ENCODE measurements at places on chromosomes 3 and 15.

DNA sequence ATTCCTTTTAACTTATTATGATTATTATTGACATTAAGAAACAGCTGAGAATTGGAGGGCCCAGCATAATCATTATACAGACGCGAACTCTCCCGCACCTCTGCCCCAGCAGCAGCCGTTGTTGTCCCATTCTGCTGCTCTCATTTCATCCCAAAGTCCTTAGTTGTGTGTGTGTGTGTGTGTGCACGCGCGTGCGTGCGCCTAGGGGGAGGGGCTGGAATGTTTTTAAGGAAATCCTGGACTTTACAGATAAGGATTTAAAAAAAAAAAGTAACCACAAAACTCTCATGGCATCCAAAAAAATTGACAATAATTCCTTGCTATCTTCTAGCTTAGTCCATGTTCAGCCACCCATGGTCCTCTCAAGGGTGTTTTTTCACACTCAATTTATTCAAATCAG lies 134.2 kb downstream of the WNT7A start:
- no peak for DNase-seq

DNA sequence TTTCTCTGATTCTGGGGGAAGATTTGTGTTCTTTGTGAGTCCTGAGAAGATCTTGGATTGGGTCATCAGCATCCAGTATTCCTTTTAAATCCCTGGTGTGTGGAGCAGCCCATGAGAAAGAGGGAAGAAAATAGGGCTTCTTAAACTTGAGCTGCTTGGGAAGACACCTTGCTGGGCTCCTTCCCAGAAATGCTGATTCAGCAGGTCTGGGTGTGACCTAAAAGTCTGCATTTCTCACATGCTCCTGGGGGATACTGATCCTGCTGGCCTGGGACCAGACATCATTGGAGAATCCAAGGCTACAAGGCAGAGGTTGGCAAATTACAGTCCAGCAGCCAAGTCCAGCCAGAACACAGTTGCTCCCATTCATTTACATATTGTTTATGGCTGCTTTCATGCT lies 54.1 kb upstream of the CMTM7 start:
- DNase-seq, result no peak

- no peak for DNase-seq
These were observed 168.5 kb downstream of the FAM43A start for GRCh38 chr3:194854206-194854605.

GRCh38 chr3:173739726-173740125 lies 342.2 kb downstream of the NLGN1 start:
- DNase-seq, result no peak

DNA sequence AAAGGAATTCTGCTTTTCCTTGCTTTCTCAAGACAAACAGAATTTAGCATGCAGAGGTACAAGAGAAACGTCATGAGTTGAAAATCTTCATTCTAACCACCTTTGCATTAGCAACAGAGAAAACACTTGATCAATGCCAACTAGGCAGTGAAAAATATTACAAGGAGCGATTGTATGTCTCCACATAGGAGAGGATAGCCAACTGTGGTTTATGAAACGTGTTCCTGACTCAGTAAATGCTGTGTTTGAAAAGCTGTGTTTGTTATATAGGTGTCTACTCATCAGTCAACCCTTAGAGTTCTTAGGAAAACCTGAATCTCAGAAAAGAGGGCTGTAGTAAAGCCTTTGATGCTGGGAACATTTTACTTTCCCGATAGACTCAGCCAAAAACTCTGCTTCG lies 102.4 kb downstream of the FRMD4B start:
- no peak for DNase-seq

GRCh38 chr15:53830707-53831386 lies 71.4 kb upstream of the WDR72 start:
- DNase-seq, result no peak

- no peak for DNase-seq
These were observed 180.5 kb downstream of the MCTP2 start for GRCh38 chr15:94411846-94412245.

GRCh38 chr3:53140847-53141845 lies 10.9 kb upstream of the RFT1 start:
- DNase-seq, result no peak

DNA sequence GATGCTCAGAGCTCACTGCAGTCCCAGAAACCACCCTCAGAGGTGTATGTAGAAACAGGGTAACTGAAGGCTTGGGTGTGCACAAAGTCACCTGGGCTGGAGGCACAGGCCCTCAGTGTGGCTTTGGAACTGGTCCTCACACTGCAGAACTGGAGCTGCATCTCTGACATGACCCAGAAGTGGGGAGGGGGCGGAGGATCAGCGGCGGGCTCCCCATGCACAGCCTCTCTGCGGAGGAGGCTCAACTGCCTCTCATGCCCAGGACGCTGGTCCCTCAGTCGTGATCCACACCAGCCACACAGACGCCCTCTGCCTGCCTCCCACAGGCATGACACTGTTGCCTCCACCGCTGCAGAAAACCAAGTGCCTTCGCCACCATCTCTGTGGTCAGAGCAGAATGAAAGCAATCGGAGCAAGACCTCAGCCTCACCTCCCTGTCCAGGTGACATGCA lies 73.7 kb downstream of the TM2D3 start:
- DNase-seq, result peak; percentile 44

DNA sequence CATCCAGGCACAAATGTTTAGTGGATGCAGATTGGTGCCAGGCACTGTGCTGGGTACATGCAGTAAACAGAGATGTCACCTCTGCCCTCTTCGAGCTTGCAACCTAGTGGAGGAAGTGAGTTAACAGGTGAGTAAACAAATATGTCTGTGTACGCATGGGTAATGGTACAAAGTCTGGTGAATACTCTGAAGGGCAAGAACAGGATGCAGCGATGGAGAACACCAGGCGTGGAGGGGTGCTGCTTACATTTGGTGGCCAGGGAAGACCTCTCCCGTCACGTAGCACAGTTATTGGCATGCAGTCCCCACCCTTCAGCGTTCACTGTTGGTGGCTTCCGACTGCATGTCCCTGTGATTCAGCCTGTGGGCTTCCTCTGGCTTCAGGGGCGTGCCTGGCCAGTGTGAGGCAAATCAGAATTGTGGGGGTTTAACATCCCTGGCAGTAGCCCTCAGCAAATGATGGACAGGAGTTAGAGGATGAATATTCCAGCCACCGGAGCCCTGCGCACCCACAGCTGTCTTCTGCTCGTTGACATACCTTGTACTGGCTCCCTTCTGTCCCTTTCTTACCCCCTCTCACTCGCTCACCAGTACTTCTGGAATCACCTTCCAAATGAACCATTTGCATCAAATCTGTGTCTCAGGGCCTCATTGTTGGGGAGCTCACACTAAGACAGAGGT lies 9.1 kb upstream of the HDAC11 start:
- no peak for DNase-seq
